ENCODE measurements at places on chromosomes 12 and 14. TPM values are rescaled to one million over a fixed set of nuclear protein-coding genes. Genes with fewer than 3 reads are reported as not detected.

The KRT85 gene
- total RNA-seq, result not detected

The NTF3 gene
- not detected for total RNA-seq

The HELB gene
- total RNA-seq, result 21.4 TPM

The STAC3 gene
- total RNA-seq, result 5.5 TPM

The CLEC9A gene
- total RNA-seq, result not detected

The SSTR1 gene
- not detected for total RNA-seq

The NOXRED1 gene
- 0.40 TPM for total RNA-seq

The FOXN4 gene
- not detected for total RNA-seq

The CHURC1 gene
- total RNA-seq, result 54.9 TPM

The MYL6 gene
- 752 TPM for total RNA-seq

The ORAI1 gene
- total RNA-seq, result 61.8 TPM

The OTX2 gene
- total RNA-seq, result not detected

The ATF1 gene
- total RNA-seq, result 66.0 TPM

The CPNE6 gene
- total RNA-seq, result not detected

The VRTN gene
- not detected for total RNA-seq

The CABP1 gene
- 0.16 TPM for total RNA-seq

The COX14 gene
- total RNA-seq, result 45.0 TPM

The RNASE1 gene
- total RNA-seq, result not detected

The GLT8D2 gene
- 0.31 TPM for total RNA-seq
